Putamen (tissue), 1 donor: ENCODE measurements at places on chromosomes 4 and X.

GRCh38 chr4:6984612-6985425 lies 58.4 kb upstream of the TADA2B start:
- DNase-seq: no peak

DNA sequence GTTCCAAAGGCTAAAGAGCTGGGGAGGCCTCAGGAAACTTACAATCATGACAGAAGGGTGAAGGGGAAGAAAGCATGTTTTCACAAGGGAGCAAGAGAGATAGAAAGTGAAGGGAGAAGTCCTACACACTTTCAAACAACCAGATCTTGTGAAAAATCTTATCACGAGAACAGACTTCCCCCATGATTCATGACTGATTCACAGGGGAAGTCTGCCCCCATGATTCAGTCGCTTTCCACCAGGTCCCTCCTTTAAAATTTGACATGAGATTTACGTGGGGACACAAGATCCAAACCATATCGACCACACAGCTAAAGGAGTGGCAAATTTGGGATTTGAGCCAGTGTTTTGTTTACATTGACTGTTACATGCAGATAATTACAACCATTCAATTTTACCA lies 971.1 kb upstream of the HS3ST1 start:
- DNase-seq: no peak

- peak; percentile 15 for DNase-seq
Measured at GRCh38 chrX:102345916-102346315, 93.9 kb downstream of the NXF2B start.

DNA sequence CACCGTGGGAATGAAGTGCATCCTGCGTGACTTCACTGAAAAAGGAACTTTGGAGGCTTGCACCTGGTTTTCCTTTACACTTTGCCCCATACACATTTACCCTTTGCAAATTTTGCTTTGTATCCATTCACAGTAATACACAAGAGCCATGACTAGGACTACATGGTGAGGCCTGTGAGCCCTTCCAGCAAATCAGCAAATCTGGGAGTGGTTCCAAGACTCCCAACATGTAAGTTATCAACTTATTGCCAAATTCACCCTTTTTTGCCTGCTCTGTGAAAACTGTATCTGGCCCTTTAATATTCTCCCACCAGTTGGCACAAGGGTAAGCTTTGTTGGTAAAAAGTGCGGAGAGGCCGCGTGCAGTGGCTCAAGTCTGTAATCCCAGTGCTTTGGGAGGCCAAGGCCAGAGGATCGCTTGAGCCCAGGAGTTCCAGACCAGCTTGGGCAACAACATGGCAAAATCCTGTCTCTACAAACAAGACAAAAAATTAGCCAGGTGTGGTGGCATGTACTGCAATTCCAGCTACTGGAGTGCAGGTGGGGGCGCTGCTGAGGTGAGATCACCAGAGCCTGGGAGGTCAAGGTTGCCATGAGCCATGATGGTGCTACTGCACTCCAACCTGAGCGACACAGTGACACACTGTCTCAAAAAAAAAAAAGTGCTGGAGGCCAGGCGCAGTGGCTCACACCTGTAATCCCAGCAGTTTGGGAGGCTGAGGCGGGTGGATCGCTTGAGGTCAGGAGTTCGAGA lies 5.0 kb downstream of the PRMT9 start:
- no peak for DNase-seq

DNA sequence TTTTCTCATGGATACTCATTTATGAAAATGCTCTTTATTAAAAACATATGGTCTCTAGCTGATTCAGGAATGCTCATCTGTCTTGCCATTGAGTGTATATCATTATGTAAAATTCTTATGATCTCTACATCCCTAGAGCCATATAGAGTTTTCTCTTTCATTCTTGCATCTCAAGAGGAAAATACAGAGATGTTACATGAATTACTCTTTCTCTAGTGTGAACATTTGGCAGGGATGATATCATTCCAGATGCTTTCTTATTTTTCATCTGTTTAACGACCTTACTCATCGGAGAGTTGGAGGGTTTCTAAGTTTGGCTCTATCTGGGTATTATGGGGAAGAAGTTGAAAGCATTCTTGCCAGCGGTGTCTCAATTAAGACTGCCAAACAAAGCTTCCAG lies 202.9 kb upstream of the SLC7A11 start:
- DNase-seq: no peak

DNA sequence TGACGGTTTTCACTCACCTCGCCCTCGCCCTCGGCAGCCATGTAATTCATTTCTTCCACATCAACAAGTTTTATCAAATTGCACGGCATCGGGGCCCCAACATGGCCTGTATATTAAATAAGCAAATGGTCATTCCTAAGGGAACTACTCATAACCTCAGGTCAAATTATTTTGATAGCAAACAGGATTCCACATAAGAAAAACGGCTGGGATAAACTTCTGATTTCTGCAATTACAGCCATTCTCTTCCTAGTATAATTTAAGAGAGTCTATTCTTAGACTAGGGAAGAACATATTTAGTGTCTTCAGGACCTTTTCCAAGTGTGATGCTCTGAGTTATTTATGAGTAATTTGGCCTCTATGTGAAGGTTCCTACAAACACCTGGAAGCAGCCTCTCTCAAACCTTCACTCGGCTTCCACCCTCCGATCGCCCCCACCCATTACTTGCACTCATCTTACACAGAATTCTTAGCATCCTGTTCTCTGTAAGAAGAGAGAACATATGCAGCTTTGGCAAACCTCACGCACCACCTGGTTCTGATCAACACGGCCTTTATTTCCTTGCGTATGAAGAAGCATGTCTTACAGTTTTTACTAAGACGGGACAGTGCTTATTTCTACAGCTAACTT lies 29.4 kb upstream of the CENPU start:
- no peak for DNase-seq

GRCh38 chr4:69038582-69038981 lies 57.7 kb upstream of the UGT2B7 start:
- no peak for DNase-seq

DNA sequence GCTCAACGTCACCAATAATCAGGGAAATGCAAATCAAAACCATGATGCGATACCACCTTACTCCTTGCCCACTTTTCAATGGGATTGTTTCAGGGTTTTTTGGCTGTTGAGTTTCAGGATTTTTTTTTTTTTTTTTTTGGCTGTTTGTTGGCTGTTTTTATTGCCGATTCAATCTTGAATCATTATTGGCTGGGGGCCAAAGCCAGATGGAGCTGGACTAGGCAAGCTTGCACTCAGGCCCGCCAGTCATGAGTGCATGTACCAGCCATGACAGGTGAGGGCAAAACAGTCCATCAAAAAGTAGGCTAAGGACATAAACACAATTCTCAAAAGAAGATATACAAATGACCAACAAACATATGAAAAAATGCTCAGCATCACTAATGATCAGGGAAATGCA lies 13.3 kb downstream of the YIPF7 start:
- no peak for DNase-seq

- no peak for DNase-seq
Measured at GRCh38 chr4:82555276-82555675, 6.5 kb downstream of the TMEM150C start.

DNA sequence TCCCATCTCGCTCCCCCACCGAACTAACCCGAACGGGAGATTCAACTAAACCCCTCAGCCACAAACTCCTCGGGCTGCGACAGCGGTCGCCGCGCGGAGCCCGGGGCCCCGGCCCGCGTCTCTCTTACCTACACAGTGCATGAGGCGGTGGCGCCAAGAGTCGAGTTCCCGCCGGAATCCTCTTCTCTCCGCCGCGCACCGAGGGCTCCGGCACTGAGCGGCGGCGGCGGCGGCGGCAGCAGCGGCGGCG lies 160 bp downstream of the LCORL start:
- no peak for DNase-seq

- peak; percentile 32 for DNase-seq
Measured at GRCh38 chr4:139416073-139416673, 37.7 kb upstream of the RAB33B start.

- DNase-seq: no peak
Measured at GRCh38 chr4:88467392-88467791, 10.5 kb downstream of the HERC5 start.

DNA sequence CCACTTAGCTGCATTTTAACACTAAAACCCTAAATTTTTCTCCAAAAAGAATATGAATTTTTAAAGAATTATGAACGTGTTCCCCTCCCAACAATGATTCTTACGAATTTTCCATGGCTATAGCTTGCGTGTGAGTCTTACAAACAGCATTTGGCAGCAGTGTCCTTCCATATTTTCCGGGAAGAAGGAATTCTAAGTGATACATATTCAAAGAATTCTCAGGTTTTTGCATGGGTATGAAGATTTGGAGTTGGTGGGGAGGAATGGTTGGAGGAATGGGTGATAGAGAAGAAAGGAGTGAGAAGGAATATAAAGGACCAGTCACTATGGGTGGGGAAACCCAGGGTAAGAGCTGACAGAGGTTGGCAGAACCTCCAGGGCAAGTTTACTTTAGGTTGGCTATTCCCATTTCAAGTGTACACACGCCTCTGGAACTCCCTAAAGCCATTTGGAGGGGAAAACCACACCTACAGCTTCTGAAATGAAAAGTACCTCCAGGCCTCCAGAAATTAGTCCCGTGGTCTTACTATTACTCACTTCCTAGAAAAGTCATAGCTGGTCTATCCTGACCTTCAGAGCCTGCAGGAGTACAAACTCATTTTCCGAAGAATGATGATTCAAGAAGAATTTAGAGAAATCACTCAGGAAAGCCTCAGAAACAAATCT lies 420.8 kb upstream of the DIPK2B start:
- no peak for DNase-seq

DNA sequence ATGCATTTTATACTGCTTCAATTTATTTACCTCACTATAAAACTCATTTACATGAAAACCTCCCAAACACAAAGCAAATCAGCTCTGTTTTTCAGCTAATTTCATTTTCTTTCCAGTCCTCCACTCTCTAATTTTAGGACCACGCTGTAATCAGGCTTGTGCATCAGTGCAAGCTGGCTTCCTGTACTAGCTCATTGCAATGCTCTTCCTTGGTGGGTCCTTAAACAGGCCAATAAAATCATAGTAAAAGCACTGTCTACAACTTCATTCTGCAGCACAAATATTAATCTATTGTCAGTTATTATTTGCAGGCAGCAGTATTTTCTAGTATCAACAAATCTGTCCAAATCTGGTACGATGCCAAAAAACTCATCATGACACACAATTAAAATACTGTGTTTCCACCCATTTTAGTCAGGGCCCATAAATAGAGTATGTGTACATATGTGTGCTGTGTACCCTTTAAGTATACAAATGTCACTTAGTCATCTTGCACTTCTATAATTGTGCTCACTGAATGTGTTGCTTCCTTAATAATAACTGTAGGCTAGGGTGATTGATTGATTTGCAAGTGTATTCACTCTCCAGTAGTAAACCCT lies 178.2 kb upstream of the HCCS start:
- no peak for DNase-seq

GRCh38 chr4:79476196-79476595 lies 68.2 kb upstream of the GK2 start:
- DNase-seq: no peak

DNA sequence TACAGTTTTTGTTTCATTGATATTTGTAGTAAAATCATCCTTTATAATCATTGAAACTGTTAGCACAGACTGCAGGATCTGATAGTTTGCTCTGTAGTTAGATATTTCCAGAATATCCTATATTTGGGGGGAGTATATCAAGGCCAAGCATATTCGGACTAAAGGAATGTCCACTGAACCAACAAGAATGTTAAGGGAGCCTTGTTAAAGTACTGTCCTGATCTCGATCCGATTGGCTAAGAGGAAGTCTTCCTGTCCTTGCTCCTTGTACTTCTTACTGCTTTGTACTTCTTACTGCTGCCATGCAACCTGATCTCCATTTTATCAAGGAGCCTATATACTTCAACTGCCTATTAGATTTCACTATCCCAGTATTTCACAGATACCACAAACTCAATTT lies 449.3 kb downstream of the RPA4 start:
- DNase-seq: no peak

GRCh38 chr4:177159600-177159999 lies 150.1 kb upstream of the NEIL3 start:
- DNase-seq: no peak

DNA sequence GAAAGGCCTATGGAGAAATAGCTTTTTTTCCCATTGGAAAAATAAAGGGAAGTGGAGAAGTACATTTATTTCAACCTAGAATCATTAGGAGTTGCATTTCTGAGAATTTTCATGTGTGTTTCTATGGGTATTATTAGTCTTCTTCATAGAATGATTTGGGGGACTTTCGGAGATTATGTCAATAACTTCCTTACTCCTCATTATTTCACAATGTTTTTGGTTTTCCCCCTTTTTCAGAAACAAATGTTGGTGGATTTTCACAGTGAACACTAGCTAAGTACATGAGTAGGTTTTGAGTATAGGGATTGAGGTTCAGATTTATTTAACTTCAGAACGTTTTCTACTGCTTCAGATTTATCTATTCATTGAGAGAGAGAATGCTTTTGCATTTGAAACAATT lies 54.0 kb downstream of the SH3BGRL start:
- DNase-seq: peak; percentile 1

DNA sequence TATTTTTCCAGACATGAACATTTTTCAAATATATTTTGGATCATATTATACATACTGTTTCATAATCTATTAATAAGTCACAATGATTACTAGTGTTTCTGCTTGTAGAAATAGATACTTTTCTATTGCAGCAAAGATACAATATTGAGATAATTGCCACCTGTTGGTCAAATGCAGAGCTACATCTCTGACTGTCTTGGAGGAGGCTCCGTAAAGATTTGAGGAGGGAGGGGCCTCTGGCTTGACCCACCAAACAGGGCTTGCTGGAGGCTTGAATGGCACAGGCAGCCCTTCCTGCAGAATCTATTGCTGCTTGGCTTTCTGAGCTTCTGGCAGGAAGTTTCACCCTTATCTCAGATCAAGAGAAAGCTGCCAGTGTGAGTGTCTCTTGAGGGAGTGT lies 99.3 kb upstream of the ARMCX2 start:
- DNase-seq: peak; percentile 1

DNA sequence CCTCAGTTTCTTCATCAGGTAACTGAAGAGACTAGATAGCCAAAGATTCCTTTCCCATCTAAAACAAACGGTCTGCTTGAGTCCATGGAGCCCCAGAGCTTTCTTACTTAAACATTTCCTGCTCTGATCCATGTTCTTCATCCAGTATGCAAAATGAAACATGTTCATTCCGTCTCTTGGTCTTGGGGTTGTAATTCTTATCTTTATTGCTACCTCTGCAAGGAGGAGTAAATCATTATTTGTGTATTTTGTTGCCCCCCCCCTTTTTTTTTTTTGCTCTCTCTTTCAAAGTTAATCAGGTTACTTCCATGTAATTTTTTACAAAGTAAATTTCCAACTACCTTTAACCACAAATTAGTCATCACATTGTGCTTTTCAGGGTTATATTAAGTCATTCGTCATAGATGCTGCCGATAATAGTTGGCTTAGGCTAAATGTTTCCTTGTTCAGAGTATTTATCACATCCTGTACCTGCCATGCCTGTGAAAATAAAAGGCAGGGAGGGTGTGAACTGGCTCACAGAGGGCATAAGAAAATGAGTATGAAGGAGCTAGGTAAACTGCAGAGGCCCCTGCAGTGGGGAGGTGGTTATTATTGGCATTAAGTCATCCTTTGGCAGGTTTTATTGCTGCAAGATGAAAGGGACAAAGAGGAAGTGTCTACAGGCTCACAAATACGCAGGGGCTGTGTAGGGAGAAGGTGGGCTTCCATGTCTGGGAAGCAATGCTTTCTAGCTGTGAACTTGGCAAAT lies 76.7 kb upstream of the HS3ST1 start:
- DNase-seq: no peak

GRCh38 chr4:173537613-173538147 lies 7.7 kb upstream of the HAND2 start:
- DNase-seq: no peak
